Activated CD4-positive, alpha-beta T cell treated with anti-CD3 and anti-CD28 coated beads, Interleukin-2, amount 10 ng/mL, durations not matched to agents 24 days and 14 days (primary cell): ENCODE measurements at places on chromosomes 3 and 15.

- no peak for DNase-seq
These were observed 86.2 kb upstream of the OCA2 start for GRCh38 chr15:28185148-28185895.

DNA sequence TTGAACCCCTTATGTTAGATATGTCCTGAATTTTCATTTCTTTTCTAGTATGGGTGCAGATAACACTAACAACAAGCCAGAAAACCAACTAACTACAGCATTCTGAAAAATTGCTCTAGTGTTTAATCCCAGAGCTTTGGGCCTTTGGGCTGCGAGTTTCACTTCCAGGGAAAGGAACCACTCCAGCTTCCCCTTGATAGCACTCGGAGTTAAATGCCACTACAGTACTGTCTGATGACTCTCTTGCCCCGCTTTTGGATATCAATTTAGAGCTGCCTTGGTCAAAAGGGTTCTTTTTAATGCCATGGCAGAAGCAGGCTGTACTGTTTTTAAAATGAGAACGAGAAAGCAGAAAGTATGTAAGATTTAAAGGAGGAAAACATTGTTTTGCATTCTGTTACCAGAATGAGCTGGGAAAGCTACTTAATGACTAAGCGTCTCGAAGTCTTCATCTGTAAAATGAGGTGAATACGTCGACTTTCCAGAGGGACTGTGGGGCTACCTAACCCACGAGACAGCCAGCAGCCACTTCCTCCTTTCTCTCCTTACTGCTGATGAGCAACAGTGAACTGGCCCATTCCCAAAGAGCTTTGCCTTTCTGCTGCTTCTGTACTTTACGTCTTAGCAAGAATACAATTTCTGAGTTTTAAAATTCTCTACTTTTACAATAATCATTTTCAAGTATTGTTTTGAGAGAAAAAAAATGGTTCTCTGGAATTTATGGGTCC, 299.3 kb upstream of the LYSMD4 start:
- no peak for DNase-seq

- peak; percentile 41 for DNase-seq
These were observed 132.9 kb upstream of the LPP start for GRCh38 chr3:188021041-188021440.

DNA sequence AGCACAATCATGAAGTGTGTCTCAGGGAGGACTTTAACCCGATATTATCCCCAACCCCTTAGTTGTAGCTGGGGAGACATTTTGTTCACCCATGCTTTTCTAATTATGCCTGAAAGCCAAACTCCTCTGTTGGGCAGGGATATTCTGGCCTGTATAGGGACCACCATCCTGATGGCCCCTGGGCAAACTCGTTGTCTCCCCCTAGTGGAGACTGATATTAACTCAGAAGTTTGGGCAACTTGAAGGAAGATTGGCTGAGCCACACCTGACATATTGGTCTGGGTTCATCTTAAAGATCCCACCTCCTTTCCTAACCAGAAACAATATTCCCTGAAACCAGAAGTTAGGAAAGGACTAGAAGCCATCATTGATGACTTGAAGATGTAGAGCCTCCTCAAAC, 42.3 kb downstream of the TM4SF18 start:
- DNase-seq = peak; percentile 71

- DNase-seq = no peak
These were observed 30.3 kb downstream of the ALDH1L1 start for GRCh38 chr3:126149960-126150515.

DNA sequence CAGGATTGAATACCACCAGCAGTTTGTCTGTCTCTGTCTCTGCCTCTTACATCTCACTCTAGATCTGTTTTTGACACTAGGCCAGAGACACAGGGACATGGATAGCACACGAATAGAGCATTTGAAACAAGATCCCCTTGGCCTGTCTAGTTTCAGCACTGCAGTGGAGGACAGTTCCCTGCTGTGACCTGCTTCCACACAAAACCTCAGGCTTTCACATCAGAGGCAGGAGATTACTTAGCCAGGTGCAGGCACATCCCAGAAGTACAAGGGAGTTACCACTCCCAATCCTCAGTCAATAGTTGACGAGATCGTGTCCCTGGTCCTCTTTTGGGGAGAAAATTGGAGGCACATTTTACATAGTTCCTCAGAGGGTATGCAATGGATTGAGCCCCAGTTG, 34.0 kb upstream of the CCK start:
- peak; percentile 73 for DNase-seq

- DNase-seq = no peak
These were observed 431.8 kb upstream of the CCDC54 start for GRCh38 chr3:106945435-106945834.
